Stimulated activated CD8-positive, alpha-beta memory T cell treated with anti-CD3 and anti-CD28 coated beads, Interleukin-4, amount 100 ng/mL, for 24 hours (primary cell): ENCODE measurements at places on chromosomes 2 and 18.

DNA sequence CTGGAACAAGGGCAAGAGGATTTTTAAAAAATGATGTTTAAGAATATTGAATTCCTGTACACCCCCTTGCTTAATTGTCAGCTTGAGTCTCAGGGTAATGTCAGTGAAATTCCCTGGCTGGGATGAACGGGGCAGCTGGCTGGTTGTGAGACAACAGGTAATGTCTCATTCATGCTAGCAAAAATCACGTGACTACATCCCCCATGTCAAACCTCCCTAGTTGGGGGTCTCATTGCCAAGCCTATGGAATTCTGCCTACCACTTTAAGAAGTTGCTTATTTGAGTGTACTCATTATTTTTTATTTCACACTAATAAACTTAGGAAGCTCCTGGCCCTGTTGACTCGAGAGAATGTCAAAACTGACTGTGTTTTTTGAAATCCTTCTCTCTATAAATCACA, 218.3 kb downstream of the ICOS start:
- no peak for DNase-seq

DNA sequence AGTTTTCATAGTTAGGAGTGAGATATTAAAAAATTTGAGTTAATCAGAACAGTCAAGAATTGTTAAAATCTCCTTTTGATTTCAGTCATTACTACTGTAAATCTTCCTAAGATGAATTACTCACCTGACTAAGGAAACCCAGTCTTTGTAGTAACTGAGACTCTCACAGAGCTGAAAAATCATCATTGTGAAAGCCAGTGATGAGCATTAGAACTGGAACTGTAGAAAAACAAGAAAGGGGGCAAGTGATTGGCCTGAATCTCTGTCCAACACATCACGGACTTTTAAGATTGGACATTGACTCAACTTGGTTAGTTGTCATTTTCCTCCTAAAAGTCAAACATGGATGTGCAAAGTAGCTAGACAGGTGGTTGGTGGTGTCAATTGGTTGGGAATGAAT, 21.9 kb downstream of the SETBP1 start:
- no peak for DNase-seq

DNA sequence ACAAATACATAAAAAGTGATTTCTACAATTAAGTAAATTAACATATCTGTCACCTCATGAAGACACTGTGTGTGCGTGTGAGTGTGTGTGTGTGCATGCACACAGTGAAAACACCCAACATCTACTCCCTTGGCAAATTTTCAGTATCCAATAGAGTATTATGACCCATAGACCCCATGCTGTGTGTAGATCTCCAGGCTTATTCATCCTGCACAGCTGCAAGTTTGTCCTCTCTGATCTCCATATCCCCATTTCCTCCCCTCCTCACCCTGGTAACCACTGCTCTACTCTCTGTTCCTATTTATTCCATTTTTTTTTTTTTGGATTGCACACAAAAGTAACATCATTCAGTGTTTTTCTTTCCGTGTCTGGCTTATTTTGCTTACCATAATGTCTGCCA, 391.0 kb downstream of the SOX11 start:
- DNase-seq, result no peak

DNA sequence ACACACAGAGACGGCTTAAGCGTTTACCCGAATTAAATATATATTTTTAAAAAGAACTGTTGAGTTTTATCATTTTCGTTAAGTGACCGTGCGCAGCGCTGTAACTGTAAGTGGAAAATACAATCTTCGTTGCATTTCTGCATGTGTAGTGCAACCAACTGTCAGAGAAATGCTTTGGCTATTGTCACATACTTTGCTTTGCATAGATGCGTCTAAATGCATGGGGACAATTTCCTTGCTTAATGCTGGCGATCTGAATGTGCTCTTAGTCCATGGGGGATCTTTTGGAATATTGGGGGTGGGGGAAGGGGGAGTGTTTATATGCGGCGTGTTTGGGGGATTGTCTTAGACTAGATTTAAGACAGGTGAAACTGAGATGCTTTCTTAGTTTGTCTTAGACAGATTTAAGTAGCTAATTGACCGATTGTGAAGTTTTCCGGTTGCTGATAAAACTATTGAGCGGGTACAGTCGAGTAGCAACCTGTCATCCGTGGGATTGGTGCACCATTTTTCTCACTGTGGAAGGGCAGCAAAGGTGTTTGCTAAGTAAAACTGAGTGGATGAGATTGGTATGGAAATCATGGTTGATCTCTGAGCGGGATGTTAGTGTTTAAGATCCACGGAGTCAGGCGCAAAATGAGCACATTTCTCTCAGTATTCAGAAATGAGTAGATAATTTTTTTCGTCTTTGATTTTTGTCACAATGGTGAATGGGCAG, 476 bp downstream of the VSNL1 start:
- DNase-seq, result no peak
